ENCODE measurements at places on chromosomes 12 and 14. TPM values are rescaled to one million over a fixed set of nuclear protein-coding genes. Genes with fewer than 3 reads are reported as not detected.
A peak's percentile ranks its signal among the peaks of the same experiment; 100 is the strongest.

DNA sequence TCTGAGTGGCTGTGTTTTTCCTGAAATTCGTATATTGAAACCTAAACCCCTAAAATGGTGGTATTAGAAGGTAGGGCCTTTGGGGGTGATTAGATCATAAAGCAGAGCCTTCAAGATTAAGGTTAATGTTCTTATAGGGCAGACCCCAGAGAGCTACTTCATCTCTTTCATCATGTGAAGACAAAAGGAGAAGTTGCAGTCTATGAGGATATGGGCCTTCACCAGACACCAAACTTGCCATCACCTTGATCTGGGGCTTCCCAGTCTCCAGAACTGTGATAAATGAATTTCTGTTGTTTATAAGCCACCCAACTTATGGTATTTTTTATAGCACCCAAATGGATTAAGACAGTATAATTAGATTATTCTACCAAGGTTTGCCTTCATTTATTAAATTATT lies 275.0 kb upstream of the ATP2B1 start:
- H3K36me3 ChIP-seq = no peaks in the 10 kb centered on the region
- H3K27me3 ChIP-seq = no peaks in the 10 kb centered on the region
- H3K4me3 ChIP-seq = no peak overlapping the region
- DNase-seq = no peak
- no peak overlapping the region for H3K27ac ChIP-seq

IL26 gene
- not detected for total RNA-seq

RASSF8 gene
- total RNA-seq = 40.2 TPM

DNA sequence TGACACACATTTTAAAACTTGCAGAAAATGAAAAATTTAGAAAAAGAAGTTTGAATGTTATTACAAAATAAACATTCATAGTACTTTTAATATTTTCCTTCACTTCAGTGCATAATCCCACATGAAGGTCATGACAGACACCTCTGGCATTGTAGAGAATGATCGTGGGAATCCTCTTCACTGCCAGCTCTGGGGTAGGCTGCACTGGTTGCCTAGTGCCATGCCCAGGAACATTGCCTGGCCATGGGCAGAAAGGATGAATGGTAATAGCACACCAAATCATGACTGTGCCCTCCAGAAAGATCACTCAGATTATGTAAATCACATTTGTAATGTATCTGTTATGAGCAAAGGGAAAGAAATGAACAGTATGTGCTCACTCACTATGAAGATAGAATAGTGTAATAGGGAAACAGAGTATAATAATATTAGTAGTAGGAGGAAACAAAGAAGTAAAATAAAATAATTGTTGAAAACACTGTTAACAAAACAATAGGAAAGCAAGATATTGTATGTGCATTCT lies 161.6 kb downstream of the PLCZ1 start:
- H3K4me3 ChIP-seq = no peak overlapping the region
- H3K36me3 ChIP-seq = no peaks in the 10 kb centered on the region
- H3K27ac ChIP-seq = no peak overlapping the region
- no peaks in the 10 kb centered on the region for H3K4me1 ChIP-seq
- H3K27me3 ChIP-seq = no peaks in the 10 kb centered on the region

TMEM63C gene
- total RNA-seq = 8.8 TPM

- no peaks in the 10 kb centered on the region for H3K27me3 ChIP-seq
- peaks cover 67% of the 10 kb centered on the region for H3K36me3 ChIP-seq
- no peak overlapping the region for H3K27ac ChIP-seq
Measured at GRCh38 chr12:132020292-132020691, 70.5 kb downstream of the EP400 start.

SP7 gene
- not detected for total RNA-seq

GRCh38 chr12:122937622-122938091 lies 28.6 kb downstream of the ABCB9 start:
- no peak overlapping the region for H3K27ac ChIP-seq
- no peaks in the 10 kb centered on the region for H3K36me3 ChIP-seq
- H3K4me3 ChIP-seq = no peak overlapping the region
- H3K4me1 ChIP-seq = no peaks in the 10 kb centered on the region
- no peaks in the 10 kb centered on the region for H3K27me3 ChIP-seq

- peak overlapping the region; percentile 86 for H3K27ac ChIP-seq
- H3K4me3 ChIP-seq = peak overlapping the region; percentile 80
- peak; percentile 35 for DNase-seq
- peaks cover 41% of the 10 kb centered on the region for H3K4me1 ChIP-seq
- no peaks in the 10 kb centered on the region for H3K27me3 ChIP-seq
- no peaks in the 10 kb centered on the region for H3K36me3 ChIP-seq
Measured at GRCh38 chr12:106301611-106302321, 767 bp upstream of the TCP11L2 start.

CLEC6A gene
- total RNA-seq = 0.11 TPM

GRIN2B gene
- 1.6 TPM for total RNA-seq

- peaks cover 20% of the 10 kb centered on the region for H3K4me1 ChIP-seq
- H3K27ac ChIP-seq = no peak overlapping the region
- H3K36me3 ChIP-seq = no peaks in the 10 kb centered on the region
- H3K27me3 ChIP-seq = no peaks in the 10 kb centered on the region
- no peak for DNase-seq
- H3K4me3 ChIP-seq = no peak overlapping the region
Measured at GRCh38 chr12:712172-712863, 40.1 kb upstream of the WNK1 start.

BAG5 gene
- 24.8 TPM for total RNA-seq

DNA sequence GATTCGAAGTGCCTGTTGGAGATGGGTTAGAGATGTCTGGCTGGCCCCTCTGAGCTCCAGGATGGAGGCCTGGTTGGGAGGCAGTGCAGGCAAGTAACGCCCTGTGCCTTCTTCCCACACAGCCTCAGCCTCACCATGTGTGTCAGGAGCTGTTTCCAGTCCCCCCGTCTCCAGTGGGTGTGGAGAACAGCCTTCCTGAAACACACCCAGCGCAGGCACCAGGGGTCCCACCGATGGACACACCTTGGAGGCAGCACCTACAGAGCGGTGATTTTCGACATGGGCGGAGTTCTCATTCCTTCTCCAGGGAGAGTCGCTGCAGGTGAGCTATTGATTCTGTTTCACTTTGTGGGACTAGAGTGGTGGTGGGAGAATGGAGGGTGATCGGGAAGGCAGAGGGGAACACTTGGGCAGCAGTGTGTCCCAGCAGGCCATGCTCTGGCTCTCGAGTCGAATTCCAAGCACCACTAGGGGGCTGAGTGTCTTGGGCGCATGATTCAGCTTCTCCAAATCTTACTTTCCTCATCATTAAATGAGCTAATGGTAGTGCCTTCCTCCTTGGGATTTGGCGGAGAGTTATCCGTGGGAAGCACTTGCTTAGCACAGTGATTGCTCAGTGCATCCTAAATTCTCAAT lies 6.8 kb downstream of the ACAD10 start:
- no peak overlapping the region for H3K27ac ChIP-seq
- no peaks in the 10 kb centered on the region for H3K27me3 ChIP-seq
- no peak overlapping the region for H3K4me3 ChIP-seq
- H3K4me1 ChIP-seq = no peaks in the 10 kb centered on the region

RIN3 gene
- total RNA-seq = 3.0 TPM

GLI1 gene
- 16.2 TPM for total RNA-seq

DNA sequence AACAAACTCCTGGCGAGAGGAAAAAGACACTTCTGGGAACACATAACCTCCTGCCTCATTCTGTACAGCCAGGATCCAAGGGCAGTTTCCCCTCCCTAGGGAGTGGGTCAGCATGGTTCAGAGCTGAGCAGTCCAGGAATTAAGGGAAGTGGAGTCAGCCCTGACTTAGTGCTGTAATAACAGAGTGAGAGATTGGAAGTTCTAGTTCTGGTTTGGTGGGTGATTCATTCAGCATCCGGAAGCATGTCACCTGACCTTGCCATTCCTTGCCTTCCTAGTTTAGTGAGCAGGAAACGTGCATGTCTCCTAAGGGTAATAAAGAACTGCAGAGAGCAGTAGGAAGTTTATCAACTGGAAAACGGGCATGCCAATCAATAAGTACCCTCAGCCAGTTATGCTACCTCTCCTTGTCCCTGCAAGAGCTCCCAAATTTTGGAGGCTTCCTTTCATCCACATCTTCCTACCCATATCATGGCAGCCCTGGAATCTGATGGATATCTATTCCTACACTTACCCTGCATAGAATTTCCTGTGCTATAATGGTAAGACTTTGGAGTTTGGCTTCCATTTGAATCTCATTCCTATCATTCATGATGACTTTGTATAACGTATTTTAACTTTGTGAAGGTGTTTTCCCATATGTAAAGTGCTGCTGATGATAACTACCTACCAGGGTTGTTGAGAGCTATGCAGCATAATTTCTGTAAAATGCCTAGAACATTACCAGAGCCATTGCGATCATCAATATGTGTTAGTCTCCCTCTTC lies 28.5 kb upstream of the MAGOHB start:
- no peak overlapping the region for H3K27ac ChIP-seq
- peaks cover 1% of the 10 kb centered on the region for H3K4me1 ChIP-seq
- H3K36me3 ChIP-seq = peaks cover 27% of the 10 kb centered on the region
- DNase-seq = no peak

GRCh38 chr14:36509069-36509917 lies 10.7 kb downstream of the NKX2-1 start:
- H3K4me3 ChIP-seq = peak overlapping the region; percentile 49
- H3K27ac ChIP-seq = no peak overlapping the region
- H3K36me3 ChIP-seq = no peaks in the 10 kb centered on the region
- H3K27me3 ChIP-seq = peaks cover 98% of the 10 kb centered on the region

AVPR1A gene
- 0.24 TPM for total RNA-seq

DNA sequence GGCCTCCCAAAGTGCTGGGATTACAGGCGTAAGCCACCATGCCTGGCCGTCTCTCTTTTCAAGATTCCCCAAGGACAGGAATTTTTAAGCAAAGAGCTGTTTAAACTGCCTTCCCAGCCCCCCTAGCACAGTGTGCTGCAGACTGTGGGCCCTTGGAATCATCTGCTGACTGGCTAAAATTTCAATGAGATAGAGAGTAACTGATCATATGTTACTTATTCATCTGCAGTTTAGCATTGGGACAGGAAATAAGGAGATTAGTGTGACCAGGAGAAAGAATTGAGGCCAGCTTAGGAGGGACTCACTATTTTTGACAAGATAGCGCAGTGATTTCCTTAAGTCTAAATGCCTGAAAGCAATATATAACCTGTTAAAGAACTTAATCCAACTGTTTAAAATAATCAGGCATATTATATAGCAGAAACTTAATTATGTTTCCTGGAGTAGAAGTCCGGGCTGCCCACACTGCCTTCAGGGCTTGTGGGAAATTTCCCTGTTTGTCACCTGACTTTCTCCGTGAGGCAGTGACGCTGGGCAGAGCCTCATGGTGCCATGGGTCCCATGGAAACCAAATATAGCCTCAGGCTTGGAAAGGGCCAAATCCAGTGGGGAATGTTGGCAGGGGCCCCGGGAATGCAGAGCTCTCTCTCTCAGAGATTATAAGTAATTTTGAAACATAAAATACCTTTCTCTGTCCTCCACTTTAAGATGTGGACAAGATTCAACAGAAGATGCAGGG lies 22.8 kb upstream of the CEBPE start:
- H3K4me3 ChIP-seq = no peak overlapping the region
- H3K4me1 ChIP-seq = peaks cover 6% of the 10 kb centered on the region
- no peak for DNase-seq
- H3K27me3 ChIP-seq = no peaks in the 10 kb centered on the region
- H3K36me3 ChIP-seq = peaks cover 67% of the 10 kb centered on the region
- peak overlapping the region; percentile 52 for H3K27ac ChIP-seq

DNA sequence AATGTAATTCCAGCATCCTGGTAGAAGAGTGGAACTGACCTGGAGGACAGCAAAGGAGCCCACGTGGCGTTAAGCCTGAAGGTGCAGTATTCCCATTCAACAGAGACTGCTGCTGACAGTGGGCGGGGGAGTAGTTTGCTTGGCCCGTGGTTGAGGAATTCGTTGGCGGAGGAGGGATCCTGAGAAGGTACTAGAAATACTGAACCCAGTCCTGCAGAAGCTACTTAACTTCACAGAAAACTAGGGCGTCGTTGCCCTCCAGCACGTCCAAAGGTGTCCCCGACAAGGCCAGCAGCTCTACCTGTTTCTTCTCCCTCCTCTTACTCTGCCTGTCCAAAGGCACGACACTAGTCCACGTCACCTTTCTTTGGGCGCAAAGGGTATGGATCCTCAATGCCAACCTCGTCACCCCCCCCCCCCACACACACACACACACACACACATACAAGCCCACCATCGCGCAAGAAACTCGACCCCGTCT lies 303 bp downstream of the PUS7L start:
- H3K27me3 ChIP-seq = no peaks in the 10 kb centered on the region
- peaks cover 37% of the 10 kb centered on the region for H3K4me1 ChIP-seq
- peak overlapping the region; percentile 87 for H3K4me3 ChIP-seq
- H3K36me3 ChIP-seq = peaks cover 12% of the 10 kb centered on the region
- peak; percentile 16 for DNase-seq
- H3K27ac ChIP-seq = 0 out of 2 replicates have a peak overlapping the region, but pooled peaks have one; percentile 6

GRCh38 chr14:22597771-22598098 lies 365 bp upstream of the ABHD4 start:
- no peak for DNase-seq
- H3K4me3 ChIP-seq = peak overlapping the region; percentile 99
- H3K27me3 ChIP-seq = no peaks in the 10 kb centered on the region
- H3K36me3 ChIP-seq = peaks cover 12% of the 10 kb centered on the region
- H3K4me1 ChIP-seq = peaks cover 34% of the 10 kb centered on the region

DNA sequence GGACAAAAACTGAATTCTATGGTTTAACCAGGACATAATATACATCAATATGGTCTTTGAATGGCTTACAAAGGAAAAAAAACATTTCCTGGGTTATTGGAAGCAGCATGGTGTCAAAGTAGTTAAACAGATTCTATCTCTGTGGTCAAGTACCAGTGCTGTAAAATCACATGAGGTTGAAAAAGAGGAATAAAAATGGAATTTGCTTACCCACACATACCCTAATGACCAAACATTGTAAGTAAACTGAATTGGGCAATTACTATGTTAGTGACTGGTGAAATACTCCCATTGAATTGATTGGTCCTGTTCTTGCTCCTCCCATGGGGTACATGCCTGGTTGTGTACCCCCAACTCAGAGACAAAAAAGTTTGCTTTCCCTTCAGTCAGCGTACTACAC lies 19.6 kb downstream of the IFNG start:
- H3K27me3 ChIP-seq = peaks cover 4% of the 10 kb centered on the region
- no peak for DNase-seq
- H3K4me3 ChIP-seq = no peak overlapping the region
- H3K4me1 ChIP-seq = peaks cover 24% of the 10 kb centered on the region
- H3K36me3 ChIP-seq = no peaks in the 10 kb centered on the region

SLC16A7 gene
- total RNA-seq = 4.1 TPM

GRCh38 chr14:60532442-60532841 lies 23.5 kb downstream of the SIX6 start:
- H3K4me1 ChIP-seq = no peaks in the 10 kb centered on the region
- no peaks in the 10 kb centered on the region for H3K36me3 ChIP-seq
- no peak overlapping the region for H3K27ac ChIP-seq
- no peak overlapping the region for H3K4me3 ChIP-seq

DNA sequence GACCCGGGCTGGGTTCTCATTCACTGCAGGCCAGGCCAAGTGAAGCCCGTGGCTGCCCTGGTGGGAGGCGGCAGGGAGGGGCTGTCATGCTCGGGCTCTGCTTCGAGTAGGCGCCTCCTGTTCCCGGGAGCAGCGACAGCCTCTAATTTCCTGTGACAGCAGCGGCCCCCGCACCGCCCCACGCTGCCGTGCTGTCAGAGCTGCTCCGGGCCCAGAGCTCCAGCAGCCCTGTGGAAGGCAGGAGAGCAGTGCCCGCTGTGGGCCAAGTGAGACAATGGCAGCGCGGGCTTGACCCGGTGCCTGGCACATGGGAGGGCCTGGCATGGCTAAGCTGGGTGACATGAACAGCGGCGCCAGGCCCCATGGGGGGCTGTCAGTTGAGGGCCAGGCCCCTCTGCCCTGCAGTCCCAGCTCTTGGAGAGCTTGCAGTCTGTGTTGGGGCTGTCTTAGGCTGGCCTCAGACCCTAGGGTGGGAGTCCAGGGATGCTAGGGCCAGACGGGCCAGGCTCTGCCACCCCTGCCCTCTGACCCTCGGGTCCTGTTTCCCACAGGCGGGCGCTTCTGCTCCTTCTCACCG lies 5.1 kb downstream of the TRMT61A start:
- H3K4me3 ChIP-seq = no peak overlapping the region
- H3K4me1 ChIP-seq = peaks cover 11% of the 10 kb centered on the region
- no peaks in the 10 kb centered on the region for H3K36me3 ChIP-seq
- no peak for DNase-seq

LMNTD1 gene
- not detected for total RNA-seq

Measured in WTC11 (cell line).